Fibroblast of skin of right biceps (primary cell): ENCODE measurements at places on chromosomes 13 and 19.

DNA sequence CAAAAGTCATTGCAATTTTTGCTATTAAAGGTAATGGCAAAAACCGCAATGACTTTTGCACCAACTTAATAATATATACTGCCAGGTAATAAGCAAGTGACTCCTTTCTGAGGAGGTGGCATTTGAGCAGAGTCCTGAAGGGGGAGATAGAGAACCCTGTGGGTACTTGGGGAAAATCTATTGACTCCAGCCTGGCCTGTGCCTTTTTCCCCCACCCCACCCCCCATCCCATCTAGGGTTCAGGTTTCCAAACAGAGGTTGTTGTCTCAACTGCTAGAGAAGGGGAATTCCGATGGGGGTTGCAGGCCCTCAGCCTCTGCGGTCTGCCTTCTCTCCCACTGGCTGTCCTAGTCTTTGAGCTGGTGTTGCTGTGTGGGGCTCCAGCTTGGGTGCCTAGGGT lies 11.5 kb downstream of the S1PR2 start:
- DNase-seq: peak; percentile 76

GRCh38 chr13:68026077-68026476 lies 795.9 kb upstream of the PCDH9 start:
- DNase-seq: no peak

DNA sequence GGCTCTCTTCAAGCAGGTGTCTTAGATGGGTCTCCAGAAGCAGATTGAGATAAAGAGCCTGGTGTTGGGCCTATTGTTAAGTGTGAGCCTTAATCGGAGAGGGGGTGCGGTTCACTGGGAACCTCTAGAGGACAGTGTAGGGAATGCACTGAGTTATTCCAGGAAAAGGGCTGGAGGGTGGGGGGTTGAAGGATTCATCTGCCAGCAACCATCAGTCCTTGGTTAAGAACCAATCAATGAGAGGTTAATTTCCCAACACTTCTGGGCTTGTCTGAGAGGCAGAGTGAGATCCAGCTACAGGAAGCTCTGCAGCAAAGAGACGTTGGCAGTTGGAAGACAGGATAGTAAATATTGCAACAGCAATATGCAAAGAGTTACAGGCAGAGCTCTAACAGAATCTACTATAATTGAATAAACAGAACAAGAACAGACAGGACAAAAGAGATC lies 28.7 kb downstream of the CYP4F2 start:
- peak; percentile 17 for DNase-seq

- no peak for DNase-seq
These were observed 156.2 kb downstream of the COG6 start for GRCh38 chr13:39811696-39812095.

GRCh38 chr13:71605744-71606143 lies 261.3 kb downstream of the DACH1 start:
- DNase-seq: no peak

- DNase-seq: peak; percentile 23
These were observed 33.6 kb downstream of the GJA3 start for GRCh38 chr13:20127262-20127561.

- DNase-seq: no peak
These were observed 4.7 kb downstream of the NKPD1 start for GRCh38 chr19:45156011-45156630.

GRCh38 chr13:27663947-27664346 lies 42.3 kb downstream of the POLR1D start:
- no peak for DNase-seq

- peak; percentile 71 for DNase-seq
These were observed 608 bp downstream of the MYADM start for GRCh38 chr19:53868091-53868891.

DNA sequence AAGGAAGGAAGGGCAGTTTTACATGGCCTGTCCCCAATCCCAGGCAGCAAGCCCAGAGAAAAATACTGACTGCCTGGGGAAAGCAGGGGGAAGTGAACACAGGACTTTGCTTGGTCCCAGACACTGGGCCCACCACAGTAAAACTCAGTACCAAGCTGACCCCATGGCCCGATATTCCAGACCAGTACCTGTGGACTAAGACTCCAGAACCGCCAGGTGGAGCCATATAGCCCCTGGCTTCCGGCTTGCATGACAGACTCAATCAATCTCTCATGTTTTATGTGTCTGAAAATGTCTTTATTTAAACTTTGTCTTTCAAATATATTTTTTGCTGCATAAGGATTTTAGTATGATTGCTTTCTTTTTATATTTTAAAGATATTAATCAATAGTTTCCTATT lies 767.9 kb upstream of the SLITRK6 start:
- DNase-seq: no peak

GRCh38 chr13:97257800-97258799 lies 36.0 kb downstream of the MBNL2 start:
- peak; percentile 90 for DNase-seq

- DNase-seq: peak; percentile 95
These were observed 11.6 kb upstream of the OR1M1 start for GRCh38 chr19:9075064-9075949.

DNA sequence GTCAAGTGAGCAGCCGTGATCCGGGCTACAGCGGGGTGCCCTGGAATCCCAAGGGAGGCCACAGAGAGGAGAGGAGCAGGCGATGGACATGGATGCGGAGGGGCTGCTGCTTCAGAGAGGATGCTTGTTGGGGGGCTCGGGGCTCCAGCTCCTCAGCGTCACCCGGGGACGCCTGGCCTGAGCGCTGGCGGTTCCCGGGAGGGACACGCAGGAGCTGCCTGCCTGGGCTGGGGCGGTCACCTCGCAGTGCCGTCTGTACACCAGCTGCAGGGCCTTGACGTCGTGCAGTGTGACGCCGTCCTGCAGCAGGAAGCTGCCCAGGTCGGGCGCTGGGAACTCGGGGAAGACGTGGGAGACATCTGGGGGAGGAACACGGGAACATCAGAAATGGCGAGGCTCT lies 29.9 kb upstream of the RANBP3 start:
- no peak for DNase-seq

- no peak for DNase-seq
These were observed 136.7 kb downstream of the ZDHHC20 start for GRCh38 chr13:21322327-21322965.

DNA sequence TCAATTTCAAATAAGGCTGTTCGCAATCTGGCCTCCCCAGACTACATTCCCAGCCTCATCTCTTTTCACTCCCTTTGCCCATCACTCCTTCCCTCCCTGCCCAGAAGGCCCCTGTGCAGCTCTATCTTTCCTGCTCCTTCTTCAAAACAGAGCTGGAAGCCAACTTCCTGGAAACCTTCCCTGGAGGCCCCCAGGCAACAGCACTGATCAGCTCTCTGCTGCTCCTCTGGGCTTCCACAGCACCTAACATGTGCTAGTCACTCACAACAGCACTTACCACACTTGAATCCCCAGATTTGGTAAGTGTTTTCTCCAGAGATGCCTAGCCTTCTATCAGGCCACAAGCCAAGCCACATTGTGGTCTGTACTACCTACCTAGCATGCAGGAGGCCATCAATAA lies 9.5 kb downstream of the SMAD9 start:
- no peak for DNase-seq

- no peak for DNase-seq
These were observed 10.1 kb downstream of the PAF1 start for GRCh38 chr19:39380521-39381502.

DNA sequence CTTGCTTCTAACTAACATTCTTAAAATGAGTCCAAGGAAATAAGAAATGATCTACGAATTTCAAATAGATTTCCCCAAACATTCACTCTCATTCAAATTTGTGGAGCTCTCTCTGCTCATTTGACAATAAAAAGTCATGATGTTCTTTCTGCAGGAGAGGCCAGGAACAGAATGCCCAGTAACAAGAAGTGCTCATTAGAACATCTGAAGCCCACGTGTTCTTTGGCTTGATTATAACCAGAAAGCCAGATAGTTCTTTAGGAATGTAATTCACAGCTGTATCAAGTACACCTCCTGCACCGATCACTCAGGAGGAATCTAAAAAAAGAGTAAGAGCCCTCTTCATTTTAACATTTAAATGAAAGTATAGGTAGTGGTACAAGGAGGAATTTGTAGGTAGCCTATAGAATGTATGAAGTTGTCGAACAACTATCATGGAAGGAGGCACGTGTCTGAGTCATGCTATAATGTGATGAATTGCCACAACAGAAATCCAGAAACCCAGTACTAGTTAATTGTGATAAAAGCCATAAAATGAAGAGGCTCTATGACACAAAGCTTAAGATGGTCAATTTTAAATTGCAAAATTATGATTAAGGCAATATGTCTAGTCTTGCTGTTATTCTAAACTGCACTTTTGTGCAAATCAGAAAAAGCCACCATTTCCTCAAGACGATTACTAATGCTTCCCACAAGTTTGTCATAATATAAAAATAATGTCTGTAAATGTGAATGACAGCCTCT lies 12.8 kb downstream of the MEDAG start:
- peak; percentile 33 for DNase-seq

DNA sequence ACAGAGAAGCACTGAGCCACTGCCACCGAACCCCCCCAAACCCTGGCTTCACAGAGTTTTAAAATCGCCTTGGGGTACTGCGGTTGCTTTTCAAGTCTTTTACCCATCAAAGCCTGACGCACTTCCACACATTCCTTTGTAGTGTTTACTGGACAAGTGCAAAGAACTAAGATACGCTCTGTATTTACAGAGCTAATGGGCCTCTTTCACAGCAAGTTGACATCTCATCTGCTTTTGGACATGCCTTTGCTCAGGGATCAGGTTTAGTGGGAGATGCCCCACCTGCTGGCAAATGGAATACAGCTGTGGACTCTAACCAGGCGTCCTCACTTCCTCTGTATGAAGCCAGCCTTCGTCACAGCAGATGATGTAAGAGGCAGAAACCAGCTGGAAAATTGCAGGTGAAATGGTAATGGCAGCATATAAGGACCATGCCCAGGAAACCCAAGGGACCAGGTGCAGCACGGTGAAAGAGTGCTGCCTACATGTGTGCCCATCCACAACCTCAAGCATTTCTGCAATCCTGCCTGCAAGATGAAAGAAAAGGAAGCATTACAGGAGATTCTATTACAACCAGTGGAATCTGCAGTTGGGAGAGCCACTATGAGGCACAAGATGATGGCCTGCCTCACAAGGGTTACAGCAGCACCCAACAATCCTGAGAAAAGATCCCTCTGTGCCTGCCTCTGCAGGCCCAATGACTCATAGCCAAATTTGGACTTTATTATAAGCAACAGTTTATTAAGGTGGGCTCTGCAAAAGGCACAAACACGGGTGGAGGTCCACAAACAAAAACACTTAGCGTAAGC lies 34.7 kb downstream of the BRD4 start:
- DNase-seq: peak; percentile 60

DNA sequence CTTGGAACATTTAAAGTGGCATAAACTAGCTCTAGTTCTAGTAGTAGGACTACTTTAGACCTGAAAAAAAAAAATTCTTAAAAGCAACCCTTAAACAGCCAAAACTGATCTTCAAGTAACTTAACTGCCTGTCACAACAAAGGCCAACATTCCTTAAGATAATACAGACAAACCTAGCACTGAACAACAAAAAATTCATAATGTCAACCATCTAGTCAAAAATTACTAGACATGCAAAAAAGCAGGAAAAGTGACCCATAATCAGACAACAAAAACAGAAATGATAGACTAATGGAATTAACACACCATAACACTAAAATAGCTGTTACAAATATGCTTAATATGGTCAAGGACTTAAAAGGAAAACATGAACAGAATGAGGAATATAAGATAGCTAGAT lies 6.7 kb downstream of the SLC6A16 start:
- DNase-seq: no peak

DNA sequence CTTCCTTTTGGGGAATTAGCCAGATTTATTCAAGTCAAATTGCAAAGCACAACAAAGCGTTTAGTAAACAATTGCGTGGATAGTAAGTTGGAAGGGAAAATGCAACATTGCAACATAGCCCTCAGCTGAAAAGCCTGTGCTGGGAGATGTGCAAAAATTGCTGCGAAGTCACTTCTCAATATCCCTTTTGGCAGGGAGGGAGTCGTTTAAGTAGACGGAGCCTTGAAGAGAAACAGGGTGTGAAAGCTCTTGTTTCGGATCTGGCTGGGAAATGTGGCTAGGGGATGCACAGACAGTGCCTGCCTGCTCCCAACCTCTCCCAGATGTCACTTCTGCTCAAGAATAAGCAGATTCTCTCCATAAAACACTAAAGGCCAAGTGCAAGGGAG lies 56.8 kb downstream of the SLC7A1 start:
- DNase-seq: no peak

DNA sequence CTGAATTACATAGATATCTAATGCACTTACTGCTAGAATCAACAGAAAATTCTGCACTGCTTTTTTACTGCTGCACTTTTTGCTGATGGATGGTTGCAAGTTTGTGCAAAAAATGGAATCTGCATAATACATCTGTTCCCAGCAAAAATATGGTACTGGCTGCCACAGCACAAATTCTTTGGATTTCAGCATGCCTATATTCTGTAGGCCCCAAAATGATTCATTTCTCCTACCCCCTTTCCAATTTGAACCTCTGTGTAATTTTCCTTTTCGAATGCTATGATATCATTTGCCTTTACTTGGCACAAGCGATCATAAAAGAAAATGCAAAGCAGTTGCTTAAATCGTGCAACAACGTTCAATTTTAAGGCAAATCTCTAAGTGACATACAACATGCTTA lies 524.2 kb upstream of the NBEA start:
- peak; percentile 28 for DNase-seq

- peak; percentile 67 for DNase-seq
These were observed at the start of gene B3GNT8 for GRCh38 chr19:41426952-41427646. Gene B3GNT8 (minus strand): TSS chr19:41427374. CDS start chr19:41426778, 596 bp downstream.

GRCh38 chr13:39982745-39983144 lies 327.3 kb downstream of the COG6 start:
- no peak for DNase-seq

- DNase-seq: no peak
These were observed 3.1 kb downstream of the ADGRE1 start for GRCh38 chr19:6890401-6890913.

DNA sequence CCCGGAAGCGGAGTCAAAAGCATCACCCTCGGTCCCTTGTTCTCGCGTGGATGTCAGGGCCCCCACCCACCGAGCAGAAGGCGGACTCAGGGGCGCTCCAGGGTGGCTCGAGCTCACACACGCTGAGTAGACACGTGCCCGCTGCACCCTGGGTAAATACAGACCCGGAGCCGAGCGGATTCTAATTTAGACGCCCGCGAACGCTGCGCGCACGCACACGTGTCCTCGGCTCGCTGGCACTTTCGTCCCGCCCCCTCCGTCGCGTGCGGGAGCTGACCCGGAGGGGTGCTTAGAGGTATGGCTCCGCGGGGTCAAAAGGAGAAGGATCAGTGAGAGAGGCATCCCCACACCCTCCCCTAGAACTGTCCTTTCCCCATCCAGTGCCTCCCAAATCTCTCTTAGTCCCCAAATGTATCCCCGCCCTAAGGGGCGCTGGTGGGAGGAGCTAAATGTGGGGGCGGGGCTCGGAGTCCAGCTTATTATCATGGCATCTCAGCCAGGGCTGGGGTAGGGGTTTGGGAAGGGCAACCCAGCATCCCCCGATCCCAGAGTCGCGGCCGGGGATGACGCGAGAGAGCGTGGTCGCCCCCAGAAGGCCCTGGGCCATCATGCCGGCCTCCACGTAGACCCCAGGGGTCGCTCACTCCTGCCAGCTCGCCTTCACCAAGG lies 451 bp upstream of the ICAM5 start:
- peak; percentile 62 for DNase-seq

GRCh38 chr13:22828081-22828480 lies 352.7 kb upstream of the SGCG start:
- peak; percentile 43 for DNase-seq
